ENCODE measurements at places on chromosomes 16 and 17.
A peak's percentile ranks its signal among the peaks of the same experiment; 100 is the strongest.

GRCh38 chr16:78446992-78447563 is 347.6 kb downstream of the WWOX start:
- no peak for DNase-seq

DNA sequence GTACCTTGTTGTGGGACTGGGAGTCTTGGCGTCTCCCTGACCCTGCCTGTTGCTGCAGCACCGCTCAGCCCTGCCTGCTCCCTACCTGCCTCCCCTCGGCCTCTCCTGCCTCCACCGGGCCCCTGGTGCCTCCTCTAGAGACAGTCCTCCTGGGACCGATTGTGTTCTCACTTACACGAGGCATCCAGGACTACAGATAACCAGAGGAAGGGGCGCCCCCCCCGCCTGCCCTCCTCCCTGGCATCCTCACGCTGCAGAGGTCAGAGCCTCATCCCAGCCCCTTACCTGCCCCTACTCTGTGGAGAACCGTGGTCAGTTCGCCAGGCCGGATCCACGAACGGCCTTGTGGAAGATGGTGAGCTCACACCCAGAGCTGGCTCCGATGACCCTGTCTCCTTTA is 24.8 kb downstream of the MAPT start:
- DNase-seq = no peak

- peak; percentile 51 for DNase-seq
Measured at GRCh38 chr16:56662357-56663354, 4.9 kb downstream of the MT1F start.

DNA sequence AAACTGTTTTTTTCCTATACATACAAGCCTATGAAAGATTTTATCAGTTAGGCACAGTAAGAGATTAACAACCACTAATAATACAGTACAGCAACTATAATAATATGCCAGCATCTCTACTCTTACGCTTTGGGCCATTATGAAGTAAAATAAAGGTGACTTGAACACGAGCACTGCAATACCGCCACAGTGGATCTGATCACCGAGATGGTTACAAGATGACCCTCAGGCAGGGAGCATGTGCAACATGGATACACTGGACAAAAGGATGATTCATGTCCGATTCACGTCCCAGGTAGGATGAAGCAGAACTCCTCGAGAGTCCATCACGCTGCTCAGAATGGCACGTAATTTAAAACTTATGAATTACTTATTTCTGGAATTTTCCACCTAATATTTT is 10.5 kb downstream of the PELP1 start:
- no peak for DNase-seq

DNA sequence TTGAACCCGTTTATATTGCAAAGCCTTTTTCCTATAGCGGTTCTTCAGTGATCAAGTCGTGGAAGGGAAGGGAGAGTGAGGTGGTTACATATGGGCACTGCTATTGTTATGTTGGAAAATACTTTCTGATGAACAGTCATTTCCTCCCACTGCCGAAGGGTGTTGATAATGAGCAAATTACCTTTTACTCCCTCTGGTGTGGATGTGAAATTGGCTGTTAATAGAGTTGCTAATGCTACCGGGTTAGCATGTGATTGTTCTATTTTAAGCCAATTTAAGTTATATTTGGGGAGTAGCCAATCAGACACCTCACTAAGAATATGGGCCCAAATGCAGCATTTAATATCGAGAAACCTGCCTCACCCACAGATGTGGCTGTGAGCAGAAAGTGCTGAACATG is 15.6 kb upstream of the PMFBP1 start:
- no peak for DNase-seq

GRCh38 chr16:48433850-48434530 is 48.8 kb upstream of the SIAH1 start:
- DNase-seq = no peak

- DNase-seq = no peak
Measured at GRCh38 chr17:5662409-5663085, 78.2 kb upstream of the NLRP1 start.

GRCh38 chr16:35102780-35103403 is 1643.5 kb downstream of the TP53TG3F start:
- DNase-seq = no peak

- DNase-seq = no peak
Measured at GRCh38 chr16:20871258-20871657, 28.9 kb downstream of the DCUN1D3 start.

DNA sequence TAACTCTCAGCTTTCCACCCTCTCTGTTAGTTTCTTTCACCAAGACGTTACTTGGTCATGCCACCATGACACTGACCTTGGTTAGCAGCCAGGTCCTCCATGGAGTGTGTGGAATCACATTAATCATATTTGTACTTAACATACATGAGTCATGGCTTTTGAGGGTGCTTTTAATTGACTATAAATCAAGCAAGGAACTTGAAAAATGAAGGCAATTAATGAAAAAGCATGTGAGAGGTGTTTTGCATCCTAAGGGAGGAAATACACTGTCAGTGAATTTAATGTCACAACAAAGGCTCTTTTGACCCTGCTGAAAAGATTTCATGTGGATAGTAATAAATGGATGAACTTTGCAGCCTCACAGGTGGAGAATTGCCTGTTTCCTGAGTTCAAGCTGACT is 240.7 kb downstream of the CDH13 start:
- DNase-seq = no peak

- peak; percentile 49 for DNase-seq
Measured at GRCh38 chr16:23842137-23842600, 6.4 kb downstream of the PRKCB start.

DNA sequence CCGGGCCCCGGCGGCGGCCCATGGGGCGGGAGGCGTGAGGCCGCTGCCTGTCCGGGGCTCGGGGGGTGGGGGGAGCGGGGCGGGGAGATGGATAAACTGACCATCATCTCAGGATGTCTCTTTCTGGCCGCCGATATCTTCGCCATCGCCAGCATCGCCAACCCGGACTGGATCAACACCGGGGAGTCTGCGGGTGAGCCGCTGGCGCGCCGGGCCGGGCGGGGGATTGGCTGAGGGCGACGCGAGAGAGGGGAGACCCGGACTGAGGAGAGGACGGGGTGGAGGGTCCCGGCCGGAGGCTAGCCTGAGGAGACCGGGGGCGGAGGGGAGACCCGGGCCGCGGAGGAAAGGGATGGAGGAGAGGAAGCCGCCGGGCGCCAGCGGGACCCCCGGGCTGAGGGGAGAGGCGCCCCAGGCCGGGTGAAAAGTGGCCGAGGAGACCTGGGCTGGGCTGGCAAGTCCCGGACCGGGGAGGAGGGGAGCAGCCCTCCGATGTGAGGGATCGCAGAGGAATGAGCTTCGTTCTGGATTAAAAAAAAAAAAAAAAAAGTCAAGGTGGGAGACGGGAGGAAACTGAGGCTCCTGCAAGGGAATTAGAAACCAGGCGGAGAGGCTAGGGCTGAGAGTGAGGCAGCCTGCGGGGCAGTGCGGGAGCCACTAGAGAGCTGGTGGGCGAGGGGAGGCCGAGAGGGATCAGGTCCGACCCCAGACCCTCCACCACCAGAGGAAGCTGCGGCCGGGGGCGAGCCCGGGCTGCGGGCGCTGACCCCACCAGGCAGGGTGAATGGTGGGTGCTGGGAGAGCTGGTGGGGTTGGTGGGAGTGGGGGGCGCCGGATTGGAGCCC is 526 bp downstream of the MOSMO start:
- peak; percentile 34 for DNase-seq

GRCh38 chr17:51029568-51030463 is 90.9 kb downstream of the SPAG9 start:
- no peak for DNase-seq

GRCh38 chr17:28908640-28909167 is 5.8 kb upstream of the DHRS13 start:
- DNase-seq = no peak

DNA sequence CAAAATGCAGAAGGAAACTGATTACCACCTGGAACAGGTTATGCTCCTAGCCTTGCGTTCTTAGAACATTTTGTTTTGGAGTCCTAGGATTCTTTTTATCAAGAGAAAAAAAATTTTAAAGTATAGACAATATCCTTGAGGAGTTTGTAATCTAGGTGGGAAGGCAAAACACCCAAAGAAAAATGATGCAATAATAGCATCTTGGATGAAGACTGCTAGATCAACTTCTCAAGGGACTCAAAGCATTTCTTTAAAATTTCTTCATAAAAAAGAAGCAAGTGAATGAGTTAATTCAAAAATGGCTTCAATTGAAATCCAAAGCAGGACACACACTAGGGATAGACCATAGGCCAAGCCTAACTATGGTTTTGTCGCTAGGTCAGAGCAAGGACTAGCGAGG is 515.8 kb upstream of the ZFHX3 start:
- no peak for DNase-seq

DNA sequence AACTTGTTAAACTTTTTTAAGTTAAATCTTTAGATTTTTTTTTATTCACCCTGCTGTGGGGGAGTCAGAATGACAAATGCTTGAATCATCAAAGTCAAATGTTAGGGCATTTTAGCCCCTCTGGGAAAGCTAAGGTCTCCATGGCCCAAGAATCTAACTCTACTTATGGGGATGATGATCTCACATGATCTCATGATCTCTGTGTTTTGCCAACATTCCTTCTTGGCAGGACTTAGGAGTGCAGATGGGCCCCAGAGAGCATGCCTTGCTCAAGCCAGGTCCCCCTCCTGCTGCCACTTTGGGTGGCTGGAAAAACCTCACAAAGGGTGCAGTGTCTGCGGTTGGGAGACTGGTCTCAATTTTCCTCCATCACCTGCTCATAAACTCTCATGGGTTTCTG is 108.6 kb downstream of the PRKCB start:
- DNase-seq = no peak

GRCh38 chr17:30234964-30235363 is 533 bp downstream of the SLC6A4 start:
- DNase-seq = peak; percentile 14

- no peak for DNase-seq
Measured at GRCh38 chr16:71289732-71290062, 495 bp upstream of the CMTR2 start.

GRCh38 chr17:57125406-57125805 is 40.4 kb downstream of the AKAP1 start:
- no peak for DNase-seq

GRCh38 chr17:44272321-44272951 is 4.5 kb upstream of the SLC4A1 start:
- no peak for DNase-seq

GRCh38 chr16:88452482-88453216 is 431 bp upstream of the ZFPM1 start:
- peak; percentile 100 for DNase-seq

GRCh38 chr17:78781104-78781892 is 775 bp downstream of the CYTH1 start:
- DNase-seq = peak; percentile 56

DNA sequence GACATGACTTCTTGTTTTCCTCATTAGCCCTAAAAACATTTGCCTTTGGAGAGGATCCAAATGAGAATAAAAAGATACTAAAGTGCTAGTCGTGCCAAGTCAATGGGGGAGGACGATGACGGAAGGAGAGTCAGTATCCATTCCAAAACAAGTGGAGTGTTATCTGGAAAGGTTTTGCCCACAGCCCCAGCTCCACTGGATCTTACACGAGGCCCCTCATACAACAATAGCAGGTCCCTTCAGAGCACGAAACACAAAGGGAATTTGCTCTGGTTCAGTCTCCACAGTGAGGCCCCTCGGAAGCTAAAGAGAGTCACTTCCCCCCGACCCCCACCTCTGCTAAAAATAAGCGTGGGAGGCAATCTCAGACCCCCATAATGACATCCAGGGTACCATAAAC is 496.9 kb upstream of the ZFHX3 start:
- DNase-seq = no peak

DNA sequence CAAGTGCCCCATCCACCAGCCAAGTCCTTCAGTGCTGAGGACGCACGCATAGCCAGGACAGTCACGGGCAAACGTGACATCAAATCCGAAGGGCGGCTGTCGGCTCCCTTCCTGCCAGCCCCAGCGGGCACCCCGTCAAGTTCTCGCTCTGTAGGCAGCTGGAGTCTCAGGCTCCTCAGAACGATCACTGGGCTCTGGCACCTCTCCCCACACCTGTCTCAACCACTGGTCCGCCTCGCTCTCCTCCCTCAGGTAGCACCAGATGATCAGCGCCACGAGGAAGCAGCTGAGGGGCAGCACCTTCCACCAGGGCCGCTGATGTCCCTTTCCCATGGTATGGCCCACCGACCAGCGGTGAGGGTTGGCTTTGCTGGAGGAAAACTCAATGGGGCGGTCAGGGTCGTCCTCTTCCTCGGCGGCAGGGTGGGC is 422 bp downstream of the UQCC4 start:
- DNase-seq = no peak

- no peak for DNase-seq
Measured at GRCh38 chr17:13398853-13399252, 202.9 kb downstream of the HS3ST3A1 start.

DNA sequence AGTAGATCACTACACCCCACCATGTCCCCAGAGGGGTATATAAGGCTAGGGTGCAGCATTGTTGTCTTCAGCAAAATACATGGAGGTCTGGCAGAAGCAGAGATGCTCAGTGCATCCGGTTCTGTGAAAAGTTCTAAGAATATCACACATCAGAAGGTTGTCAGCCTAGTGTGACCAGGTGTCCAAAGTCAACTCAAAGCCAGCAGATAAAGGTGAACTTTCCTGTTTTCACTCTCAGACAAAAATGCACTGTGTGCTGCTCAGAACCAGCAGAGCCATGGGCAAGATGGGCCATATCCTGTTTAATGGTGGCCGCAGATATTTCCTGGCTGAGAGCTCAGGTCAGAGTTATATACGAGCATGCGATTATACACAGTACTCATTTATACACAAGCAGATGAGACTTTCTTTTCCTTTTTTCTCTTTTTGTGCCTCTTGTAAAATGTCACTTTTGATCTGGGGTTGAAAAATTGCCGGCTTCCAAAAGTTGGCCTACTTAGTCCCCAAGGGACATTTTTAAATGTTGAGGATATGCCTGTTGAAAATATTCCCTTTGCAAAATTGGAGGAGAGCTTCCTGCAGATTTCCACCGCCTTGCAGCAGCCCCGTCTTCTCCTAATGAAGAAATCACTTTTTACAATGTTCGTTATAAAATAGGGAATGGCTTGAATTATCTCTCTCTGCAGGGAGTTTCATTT is 425.6 kb upstream of the SALL1 start:
- DNase-seq = no peak

- no peak for DNase-seq
Measured at GRCh38 chr16:2857451-2858244, at the start of gene PRSS22. Gene PRSS22, minus strand, starts transcription at chr16:2858170. Its CDS starts 66 bp downstream, at chr16:2858104.

DNA sequence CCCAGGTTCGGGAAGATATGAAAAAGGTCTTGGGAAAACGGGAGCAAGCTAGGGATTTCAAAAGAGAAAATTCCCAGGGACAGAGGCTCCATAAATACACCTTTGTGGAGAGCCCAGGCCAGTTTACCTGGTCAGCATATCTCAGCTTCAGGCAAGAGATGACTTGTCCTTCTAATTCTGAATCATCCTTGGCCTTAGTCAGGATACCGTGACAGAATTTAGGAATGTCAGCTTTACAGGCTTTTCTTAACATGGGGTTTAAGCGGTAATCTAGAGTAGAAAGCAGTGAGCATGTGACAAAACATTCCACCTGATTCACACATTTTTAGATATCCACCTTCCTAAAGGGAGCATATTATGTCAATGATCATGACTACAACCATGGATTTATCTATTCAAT is 41.1 kb upstream of the CLEC18B start:
- DNase-seq = no peak

Measured in activated naive CD8-positive, alpha-beta T cell treated with anti-CD3 and anti-CD28 coated beads for 36 hours (primary cell).